ENCODE measurements at places on chromosomes 2 and 18.
A peak's percentile ranks its signal among the peaks of the same experiment; 100 is the strongest.

- DNase-seq, result no peak
Observed at GRCh38 chr2:3642521-3643215, 15.3 kb upstream of the ALLC start.

DNA sequence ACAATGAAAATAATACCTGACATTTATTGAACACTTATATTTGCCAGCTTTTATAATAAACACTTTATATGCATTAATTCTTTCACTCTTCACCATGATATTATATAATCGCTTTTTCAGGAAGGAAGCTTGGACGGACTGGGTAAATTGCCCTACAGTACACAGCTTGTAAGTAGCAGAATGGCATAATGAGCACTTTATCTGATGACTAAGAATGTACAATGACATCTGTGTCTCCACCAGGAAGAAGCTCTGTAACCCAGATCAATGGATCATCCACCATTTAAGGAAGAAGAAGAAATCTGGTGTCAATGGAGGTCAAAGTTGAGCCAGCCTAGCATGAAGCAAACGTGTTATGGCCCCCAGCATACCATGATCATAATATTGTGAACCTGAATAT lies 444.0 kb upstream of the SPHKAP start:
- no peak for DNase-seq

- no peak for DNase-seq
Observed at GRCh38 chr2:45904267-45904945, 252.9 kb downstream of the PRKCE start.

DNA sequence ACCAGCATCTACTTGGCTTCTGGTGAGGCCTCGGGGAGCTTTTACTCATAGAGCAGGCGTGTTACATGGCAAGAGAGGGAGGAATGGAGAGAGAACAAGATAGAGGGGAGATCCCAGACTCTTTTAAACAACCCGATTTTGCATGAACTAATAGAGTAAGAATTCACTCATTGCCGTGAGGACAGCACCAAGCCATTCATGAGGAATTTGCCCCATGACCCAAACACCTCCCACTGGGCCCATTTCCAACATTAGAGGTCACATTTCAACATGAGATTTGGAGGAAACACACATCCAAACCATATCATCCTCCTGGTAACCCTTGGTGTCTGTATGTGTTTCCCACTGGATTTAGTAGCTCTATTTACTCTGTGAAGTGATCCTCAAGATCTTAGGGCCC lies 249.9 kb upstream of the SP5 start:
- DNase-seq, result no peak

DNA sequence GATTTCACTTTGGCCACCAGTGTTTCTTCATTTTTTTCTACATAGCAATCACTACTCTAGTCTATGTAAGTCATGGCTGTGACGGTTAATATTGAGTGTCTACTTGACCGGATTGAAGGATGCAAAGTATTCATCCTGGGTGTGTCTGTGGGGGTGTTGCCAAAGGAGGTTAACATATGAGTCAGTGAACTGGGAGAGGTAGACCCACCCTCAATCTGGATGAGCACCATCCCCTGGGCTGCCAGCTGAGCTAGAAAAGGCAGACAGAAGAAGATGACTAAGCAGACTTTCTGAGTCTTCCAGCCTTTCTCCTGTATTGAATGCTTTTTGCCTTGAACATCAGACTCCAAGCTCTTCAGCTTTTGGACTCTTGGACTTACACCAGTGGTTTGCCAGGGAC lies 265.0 kb upstream of the SLC8A1 start:
- no peak for DNase-seq

- DNase-seq, result no peak
Observed at GRCh38 chr2:228853151-228853550, 417.9 kb downstream of the PID1 start.

- no peak for DNase-seq
Observed at GRCh38 chr2:221268631-221269030, 303.5 kb downstream of the EPHA4 start.

GRCh38 chr2:37344453-37345361 lies at the start of gene QPCT:
Gene QPCT (plus strand): TSS chr2:37344630. CDS start chr2:37344732, 102 bp downstream.
- peak; percentile 69 for DNase-seq

DNA sequence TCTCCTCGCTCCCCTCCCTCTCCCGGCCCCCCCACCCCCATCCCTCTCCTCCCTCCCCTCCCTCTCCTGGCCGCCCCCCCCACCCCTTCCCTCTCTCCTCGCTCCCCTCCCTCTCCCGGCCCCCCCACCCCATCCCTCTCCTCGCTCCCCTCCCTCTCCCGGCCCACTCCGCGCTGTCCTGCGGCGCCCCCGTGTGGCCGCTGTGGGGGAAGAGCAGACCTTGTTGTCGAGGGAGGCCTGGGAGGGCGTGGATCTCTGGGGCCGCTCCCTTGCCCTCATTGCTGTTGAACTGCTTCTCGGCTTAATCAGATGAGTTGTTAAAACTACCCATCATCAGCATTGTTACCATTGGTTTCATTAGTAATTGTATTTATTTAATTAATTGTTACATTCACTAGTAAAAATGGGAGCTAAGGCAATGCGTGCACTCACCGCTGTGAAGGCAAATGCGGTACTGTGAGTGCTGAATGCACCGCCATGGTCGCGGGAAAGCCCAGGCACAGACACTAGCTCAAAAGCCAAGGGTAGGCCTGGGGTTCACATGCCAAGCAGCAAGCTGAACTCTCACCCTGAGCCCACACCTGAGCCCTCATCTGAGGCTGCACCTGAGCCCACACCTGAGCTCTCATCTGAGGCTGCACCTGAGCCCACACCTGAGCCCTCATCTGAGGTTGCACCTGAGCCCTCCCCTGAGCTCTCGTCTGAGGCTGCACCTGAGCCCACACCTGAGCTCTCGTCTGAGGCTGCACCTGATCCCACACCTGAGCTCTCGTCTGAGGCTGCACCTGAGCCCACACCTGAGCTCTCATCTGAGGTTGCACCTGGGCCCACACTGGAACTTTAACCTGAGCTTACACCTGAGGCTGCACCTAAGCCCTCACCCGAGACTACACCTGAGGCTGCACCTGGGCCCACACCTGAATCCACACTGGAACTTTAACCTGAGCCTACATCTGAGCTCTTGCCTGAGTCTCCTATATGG lies 8.8 kb downstream of the RTP5 start:
- DNase-seq, result peak; percentile 53

- DNase-seq, result no peak
Observed at GRCh38 chr2:205972113-205972512, 113.9 kb downstream of the INO80D start.

DNA sequence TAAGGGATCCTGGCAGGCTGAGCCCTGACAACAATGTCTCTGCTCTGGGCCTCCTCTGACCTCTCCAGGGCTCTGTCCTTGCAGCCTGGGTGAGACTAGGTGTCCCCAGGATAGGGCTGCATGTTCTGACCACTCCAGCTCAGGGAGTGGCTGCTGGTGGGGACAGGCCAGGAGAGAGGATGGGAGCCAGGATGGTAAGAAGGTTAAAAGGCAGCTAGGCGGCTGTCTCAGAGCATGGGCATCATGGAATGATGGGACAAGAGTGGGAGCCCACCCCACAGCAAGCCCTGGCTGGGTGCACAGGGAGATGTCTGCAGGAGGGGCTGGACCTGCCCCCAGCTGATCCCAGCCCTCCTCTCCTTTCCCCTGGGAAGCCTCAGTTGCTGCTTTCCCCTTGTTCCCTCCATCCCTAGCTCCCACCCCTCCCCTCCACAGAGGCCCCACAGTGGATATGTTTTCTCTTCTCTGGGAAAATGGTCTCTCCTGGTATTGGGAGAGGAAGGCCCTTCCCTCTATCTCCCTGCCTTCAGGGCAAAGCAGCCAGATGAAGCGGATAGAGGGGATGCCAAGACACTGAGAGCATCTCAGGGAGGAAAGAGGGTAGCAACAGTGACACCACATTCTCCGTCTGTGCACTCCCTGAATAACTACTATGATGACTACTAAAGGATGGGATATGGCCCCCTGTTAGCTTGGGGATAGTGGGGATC lies 334.3 kb downstream of the DYSF start:
- DNase-seq, result no peak

DNA sequence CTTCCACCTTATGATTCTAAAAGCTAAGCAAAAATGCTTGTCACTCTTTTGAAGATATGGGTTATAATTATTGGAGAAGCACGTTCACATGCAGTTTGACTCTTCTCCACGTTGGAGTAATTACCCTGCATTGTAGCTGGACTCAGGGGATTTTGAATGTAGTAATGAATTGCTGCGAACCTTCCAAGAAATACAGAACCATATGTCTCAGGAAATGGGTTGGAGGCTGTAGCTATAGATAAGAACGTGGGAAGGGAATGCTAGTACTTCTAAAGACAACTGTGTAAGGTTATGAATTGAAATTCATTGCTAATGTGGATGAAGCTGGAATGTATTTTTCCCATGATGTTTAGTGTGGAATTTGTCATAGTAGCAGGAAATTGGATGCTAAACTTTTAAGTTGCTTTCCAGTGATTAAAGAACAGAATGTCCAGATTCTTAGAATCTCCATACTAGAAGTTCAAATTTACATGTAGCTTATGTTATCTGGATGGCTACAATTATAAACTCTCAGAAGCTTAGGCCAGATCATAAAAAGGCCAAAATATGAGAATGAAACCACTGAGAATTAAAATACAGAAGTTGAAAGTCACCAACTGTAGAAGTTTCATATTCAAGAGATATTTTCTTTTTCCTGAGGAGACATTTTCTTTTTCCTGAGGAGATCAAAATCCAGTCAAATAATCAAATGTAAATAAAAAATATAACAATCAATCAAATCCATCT lies 27.3 kb upstream of the SPOPL start:
- no peak for DNase-seq

DNA sequence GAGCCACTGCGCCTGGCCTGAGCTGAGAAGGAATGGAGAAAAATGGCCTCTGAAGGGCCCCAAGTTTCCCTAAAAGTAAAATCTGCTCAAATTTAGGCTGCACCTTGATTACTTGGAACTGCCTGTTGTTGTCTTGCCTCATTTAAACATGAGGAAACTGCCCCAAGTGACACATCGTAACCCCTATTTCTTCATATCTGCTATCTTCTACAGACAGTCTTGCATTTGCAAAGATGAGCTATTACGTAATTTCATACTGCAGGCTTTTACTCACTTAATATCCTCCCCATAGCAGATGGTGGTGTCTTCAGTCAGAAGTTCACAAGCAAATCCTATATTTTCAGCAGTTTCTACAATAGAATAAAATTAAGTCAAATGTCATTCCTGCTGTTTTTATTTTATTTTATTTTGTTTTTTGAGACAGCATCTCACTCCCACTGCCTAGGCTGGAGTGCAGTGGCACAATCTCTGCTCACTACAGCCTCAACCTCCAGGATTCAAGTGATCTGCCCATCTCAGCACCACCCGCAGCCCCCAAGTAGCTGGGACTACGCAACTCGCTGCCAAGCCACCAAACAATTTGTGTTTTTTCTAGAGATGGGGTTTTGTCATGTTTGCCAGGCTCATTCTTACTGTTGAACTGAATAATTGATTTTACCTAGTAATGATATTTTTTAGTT lies 45.3 kb upstream of the NARS1 start:
- no peak for DNase-seq

DNA sequence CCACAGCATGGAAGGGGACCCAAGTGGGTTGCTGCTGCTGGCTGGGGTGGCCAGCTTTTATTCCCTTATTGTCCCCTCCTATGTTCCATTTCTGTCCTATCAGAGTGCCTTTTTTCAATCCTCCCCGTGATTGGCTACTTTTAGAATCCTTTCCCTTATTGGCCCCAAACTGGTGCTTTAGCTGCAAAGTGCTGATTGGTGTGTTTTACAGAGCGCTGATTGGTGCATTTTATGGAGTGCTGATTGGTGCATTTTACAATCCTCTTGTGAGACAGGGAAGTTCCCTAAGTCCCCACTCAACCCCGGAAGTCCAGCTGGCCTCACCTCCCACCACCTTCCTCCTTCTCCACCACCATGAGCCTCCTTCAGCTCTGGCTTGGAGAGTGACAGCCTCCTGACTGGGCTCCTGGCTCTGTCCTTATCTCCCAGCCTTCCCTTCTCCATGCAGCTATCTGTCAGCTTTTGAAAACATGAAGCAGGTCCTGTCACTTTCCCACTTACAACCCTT lies 20.7 kb upstream of the PLB1 start:
- DNase-seq, result no peak

DNA sequence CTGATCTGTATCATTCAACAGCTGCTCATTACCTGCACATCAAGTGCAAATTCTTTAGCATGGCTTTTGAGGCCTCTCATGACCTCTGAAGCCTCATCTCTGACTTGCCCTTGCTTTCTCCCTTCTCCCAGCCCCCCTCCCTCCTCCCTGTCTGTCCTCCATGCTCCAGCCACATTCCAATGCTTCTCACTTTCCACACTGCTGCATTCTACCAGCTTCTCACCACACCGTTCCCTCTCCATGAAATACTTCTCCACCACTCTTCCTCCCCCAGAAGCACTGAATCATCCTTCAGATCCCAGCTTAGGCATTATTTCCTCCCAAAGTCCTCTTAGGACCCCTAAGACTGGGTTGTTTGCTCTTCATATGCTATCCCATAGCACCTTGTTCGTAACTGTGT lies 26.9 kb downstream of the GCG start:
- DNase-seq, result no peak

DNA sequence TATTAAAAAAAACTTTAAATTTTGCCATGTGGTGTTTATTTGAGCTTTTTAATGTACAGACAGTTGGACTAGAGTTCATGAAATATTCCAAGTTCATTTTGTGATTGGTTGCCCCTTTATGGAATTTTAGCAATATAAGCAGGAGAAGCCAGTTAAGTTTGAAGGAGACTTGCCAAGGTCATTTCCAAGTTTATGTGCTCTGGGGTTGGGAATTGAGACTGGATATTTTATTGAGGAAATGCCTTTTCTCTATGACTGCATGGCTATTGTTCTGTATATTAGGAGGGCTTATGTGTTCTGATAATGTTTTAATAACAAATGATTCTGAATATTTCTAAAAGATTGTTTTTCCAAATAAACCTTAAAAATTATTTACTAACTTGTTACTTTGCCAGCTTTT lies 67.0 kb upstream of the TCF4 start:
- DNase-seq, result no peak

DNA sequence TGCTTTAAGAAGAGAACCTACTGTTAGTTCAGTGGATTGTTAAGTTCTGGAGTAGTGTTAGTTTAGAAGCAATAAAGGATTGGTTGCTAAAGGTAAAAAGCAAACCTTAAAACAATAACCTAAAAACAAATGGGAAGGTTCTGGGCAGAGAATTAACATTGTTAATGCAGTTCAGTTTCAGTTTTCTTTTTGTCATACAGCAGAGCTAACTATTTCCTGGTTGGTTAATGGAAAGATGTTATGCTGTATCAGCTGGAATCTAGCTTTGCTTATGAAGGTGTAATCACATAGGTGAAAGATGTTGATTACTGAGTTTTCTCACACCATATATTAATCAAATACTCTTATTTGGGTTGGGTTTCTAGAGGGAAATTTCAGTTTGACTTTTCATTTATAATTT lies 23.8 kb downstream of the SMAD4 start:
- no peak for DNase-seq

All from activated gamma-delta T cell (primary cell).